ENCODE measurements at places on chromosomes 3 and 15.
A peak's percentile ranks its signal among the peaks of the same experiment; 100 is the strongest.

DNA sequence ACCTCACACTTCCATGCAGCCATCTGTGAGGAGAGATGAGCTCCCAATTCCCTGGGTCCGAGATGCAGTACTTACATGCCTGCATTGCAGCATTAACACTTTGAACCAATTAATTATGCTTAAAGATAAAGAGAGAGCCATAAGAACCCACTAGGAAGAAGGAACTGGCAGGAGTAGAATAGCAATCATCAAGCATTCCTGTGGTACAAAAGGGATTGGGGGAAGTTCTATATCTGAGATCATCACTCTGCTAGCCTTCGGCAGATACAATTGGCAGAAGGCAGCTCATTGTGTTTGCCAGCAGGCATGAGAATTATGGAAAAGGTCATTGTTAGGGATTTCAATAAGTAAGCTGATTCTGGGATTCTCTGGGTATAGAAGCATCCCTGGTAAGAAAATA lies 891.4 kb downstream of the NTRK3 start:
- no peak for DNase-seq

GRCh38 chr15:74432968-74433591 lies 678 bp downstream of the SEMA7A start:
- DNase-seq: no peak

DNA sequence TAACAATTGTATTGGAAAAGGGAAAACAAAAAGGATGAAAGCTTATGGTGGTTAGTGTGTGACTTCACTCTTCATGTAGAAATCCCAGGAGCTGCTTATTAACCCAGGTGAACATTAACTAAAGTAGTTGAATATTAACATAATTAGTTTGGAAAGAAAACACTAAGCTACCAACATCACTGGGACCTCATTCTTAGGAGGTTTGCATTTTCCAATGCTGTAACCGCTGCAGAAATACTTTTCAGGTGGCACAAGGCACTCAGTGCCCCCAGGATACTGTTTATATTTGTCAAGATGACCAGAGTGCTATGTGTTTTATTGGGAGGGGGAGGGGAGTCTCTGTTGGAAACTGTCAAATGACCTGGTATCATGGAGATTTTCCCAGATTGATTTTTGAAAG lies 25.9 kb upstream of the VILL start:
- no peak for DNase-seq

GRCh38 chr3:81279481-81280379 lies 481.7 kb downstream of the GBE1 start:
- DNase-seq: no peak

DNA sequence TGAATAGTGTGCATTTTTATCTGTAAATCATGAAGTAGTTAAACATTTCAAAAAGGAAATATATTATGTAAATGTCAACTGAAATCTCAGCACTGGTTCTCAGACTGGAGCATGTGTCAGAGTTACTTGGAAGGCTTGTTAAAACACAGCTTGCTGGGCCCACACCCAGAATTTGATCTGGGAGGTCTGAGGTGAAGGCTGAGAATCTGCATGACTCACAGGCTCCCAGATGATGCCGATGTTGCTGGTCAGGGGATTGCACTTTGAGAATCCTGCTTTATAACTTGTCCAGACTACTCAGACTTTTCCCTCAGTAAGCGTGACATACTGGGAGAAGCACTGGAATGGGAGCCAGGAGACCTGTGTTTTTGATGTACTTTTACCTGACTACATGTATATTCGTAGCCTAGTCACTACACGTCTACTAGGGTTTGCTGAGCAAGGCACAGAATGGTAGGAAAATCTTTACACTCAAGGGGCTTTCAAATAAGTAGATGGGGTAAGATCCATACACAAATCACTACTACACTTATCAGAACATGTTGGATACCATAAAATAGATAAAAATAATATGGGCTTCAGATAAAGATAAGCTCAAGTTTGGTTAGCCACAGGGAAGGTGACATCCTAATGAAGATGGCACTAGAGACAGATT lies 77.1 kb upstream of the MEX3B start:
- no peak for DNase-seq

DNA sequence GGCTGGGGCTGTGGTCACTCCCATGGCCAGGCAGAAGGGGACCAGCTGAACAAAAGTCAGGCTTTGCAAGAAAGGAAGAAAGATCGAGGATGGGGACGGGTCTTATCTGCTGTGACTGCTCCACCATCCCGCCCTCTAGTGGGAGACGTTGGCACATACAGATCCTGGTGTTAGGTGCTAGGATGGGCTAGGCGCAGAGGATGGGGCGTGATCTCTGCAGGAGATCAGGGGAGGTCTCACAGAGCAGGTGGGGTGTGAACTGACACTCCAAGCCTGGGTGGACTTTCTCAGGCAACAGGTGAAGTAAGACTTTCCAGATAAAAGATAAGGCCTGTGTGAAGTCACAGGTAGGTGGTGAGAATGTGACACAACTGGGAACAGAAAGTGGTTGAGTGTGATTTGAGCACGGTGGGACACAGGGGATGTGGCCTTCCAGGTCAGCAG lies 141.9 kb upstream of the SMAD3 start:
- DNase-seq: no peak

DNA sequence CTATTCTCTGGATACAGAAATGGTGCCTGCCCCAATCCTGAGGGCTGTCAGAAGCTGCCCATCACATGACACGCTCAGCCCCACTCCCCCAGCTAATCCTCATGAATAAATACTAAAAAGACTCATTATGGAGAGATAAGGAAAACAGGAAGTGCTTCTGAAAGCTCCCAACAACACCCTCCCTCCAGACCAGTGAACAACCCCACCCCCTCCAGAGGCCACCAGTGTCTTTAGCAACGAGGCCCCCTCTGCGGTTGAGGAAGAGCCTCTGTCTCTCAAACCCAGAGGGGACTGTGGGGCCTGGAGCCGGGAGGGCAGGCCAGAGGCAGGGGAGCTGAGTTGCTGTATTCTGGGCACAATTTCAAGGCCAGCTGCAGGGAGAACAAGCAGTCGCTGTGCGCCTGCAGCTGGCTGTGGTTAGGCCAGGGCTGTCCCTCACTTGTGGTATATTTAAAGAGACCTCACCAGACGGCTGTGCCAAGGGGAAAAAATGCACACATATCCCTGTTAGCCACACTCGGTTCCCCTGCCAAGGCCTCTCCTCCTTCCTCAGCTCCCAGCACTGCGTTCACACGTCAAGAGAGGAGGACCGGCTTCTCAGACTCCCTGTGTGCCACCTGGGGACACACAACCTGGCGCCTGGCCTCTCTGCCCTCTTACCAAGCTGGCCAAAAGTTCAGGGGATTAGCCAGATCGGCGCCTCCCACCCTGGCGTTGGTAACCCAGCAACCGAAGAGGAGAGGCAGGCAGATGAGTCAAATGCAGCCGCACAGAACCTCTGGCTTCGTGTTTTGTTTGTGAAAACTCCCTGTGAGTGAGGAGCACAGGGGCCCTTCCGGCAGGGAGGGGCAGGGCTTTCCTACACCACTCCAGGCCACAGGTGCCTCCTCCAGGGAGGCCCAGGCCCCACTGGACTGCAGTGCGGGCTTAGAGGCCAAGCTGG lies 101.2 kb upstream of the ETV5 start:
- DNase-seq: no peak

- DNase-seq: no peak
Measured at GRCh38 chr3:114502204-114502603, 208.4 kb downstream of the TIGIT start.

- DNase-seq: peak; percentile 77
Measured at GRCh38 chr3:129026728-129027543, 25.8 kb downstream of the EFCC1 start.

DNA sequence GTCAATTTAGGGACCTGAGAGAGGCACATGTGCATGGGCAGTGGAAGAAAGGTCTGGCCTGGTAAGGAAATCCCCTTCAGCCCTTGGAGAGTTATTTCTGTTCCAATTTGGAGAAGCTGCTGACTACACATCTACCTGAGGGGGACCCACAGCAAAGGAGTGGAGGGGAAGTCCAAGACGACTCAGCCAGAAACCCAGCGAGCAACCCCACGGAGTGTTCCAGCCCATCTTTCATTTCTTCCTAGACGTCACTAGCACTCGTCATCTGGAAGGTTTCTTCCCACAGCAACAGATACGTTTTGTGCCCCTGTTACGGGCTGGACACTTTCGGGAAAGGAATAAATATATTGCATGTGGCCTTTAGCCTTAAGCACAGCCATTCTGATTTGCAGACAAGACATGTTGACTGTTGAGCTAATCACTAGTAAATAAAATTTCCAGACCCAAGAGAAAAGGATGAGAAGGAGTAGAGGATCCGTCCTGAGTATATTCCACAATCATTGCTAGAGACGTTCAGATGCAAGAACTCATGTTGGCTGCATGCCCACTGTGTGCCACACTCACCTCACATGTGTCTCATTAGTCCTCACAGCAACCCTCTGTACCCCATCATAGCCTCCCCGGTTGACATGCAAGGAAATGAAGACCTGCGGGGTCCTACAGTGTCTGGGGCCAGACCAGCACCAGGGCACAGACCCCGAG lies 7.8 kb upstream of the FAM174B start:
- no peak for DNase-seq

GRCh38 chr15:67083135-67083762 lies 17.8 kb downstream of the SMAD3 start:
- no peak for DNase-seq

- DNase-seq: no peak
Measured at GRCh38 chr15:75036212-75036616, 12.8 kb downstream of the PPCDC start.

DNA sequence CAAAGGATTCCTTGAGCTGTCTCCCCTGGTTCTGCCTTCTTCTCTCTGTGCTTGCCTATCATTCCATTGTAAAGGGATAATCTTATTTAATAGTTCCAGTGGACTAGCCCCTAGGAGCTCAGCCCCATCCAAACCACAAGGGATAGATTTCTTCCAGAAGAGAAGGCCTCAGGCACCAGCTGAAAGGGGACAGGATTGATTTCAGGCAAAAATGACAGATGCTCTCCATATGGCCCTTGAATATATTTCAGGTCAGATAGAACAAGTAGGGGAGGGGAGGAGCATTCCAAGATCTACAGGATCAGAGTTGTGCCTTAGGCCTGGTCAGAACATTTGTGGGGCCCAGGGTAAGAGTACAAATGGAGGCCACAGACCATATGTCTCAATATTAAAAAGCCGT lies 85.3 kb downstream of the RPLP1 start:
- no peak for DNase-seq

DNA sequence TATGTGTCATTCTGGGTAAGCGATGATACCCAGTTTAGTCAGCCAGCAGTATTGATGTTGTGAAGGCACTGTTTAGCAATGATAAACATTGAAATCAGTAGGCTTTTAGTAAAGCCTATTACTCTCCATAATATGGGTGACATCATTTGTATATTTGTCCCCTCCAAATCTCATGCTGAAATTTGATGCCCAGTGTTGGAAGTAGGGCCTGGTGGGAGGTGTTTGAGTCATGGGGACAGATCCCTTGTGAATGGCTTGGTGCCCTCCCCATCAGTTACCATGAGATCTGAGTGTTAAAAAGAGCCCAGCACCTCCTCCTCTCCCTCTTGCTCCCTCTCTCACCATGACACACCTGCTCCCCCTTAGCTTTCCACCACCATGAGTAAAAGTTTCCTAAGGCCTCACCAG lies 31.4 kb upstream of the FAN1 start:
- no peak for DNase-seq

GRCh38 chr3:29426302-29427226 lies 145.7 kb downstream of the RBMS3 start:
- no peak for DNase-seq

- DNase-seq: no peak
Measured at GRCh38 chr3:38647217-38647970, 2.1 kb downstream of the SCN5A start.

DNA sequence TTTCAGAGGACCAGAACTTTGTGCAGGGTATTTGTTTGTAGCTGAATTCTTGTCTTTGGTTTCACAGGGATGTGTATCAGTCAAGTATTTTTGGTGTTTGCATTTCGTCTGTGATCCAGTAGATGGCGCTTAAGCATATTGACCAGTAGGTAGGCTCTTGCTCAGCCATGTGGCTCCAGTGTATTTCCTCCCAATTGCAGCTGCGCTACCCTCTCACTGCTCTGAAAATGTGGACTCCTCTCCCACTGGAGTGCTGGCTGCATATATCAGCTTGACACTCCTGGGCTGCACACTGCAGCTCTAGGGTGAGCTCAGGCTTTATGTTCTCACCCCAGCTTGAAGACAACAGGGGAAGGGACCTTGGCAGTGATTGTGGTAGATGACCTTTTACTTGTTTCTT lies 1264.3 kb upstream of the ALCAM start:
- DNase-seq: no peak

DNA sequence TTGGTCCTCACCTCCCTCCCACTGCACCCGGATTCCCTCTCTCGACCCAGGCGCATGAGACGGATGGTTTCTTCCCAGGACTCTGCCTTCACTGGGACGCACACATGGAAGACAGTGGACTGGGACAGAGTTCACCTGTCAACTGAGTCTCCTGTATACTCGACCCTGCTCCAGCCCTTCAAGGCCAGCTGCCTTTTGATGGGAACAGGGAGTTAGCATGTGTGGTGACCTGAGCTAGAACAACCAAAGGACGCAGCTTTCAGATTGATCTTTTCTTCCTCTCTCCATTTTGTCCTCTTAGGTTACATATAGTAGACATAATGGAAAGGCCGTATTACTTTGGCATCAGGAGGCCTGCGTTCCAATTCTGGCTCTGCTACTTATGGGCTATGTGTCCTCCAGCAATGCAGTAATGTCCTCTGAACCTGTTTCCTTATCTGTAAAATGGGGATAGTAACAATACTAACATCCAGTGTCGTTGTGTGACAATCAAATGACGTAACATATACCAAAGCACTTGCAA lies 94.1 kb downstream of the PEX5L start:
- no peak for DNase-seq

- no peak for DNase-seq
Measured at GRCh38 chr3:50484722-50485121, 18.7 kb downstream of the CACNA2D2 start.

- no peak for DNase-seq
Measured at GRCh38 chr15:79724804-79725203, 172.0 kb downstream of the MTHFS start.

DNA sequence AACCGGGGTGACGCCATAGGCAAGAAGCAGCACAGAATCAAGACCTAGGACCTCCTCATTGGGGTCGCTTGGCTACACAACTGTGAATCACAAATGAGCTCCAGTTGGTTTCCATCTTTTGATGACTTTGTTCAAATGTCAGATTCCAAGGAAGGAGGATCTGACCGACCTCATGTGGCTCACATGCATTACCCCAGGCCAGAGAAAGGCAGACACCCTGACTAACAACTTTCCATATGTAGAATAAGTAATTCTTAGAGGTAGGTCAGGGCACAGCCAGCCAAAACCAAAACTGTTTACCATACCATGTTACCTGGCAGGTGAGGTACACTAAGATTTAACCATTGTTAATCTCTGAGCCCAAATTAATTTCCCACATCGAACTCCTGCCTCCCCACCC lies 96.5 kb downstream of the CCNL1 start:
- no peak for DNase-seq
